ENCODE measurements at places on chromosomes 1 and 21. TPM values are rescaled to one million over a fixed set of nuclear protein-coding genes. Genes with fewer than 3 reads are reported as not detected.
A peak's percentile ranks its signal among the peaks of the same experiment; 100 is the strongest.

DNA sequence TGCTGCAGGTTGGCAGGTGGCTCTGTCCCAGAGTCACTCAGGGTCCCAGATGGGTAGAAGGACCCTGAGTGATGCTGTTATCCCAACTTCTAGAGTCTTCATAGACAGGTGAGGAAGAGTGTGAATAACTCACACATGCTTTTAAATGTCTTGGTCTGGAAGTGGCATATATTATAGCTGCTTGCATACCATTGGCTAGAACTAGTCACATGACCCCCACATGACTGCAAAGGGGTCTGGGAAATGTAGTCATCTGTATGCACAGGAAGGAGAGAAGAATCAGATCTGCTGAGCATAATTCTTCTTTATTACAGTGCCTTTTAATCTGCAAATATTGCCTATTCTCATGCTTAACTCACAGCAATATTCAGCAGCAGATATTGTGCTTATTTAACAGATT lies 28.2 kb upstream of the KLHDC7A start:
- peak; percentile 17 for DNase-seq

GRCh38 chr21:45336870-45337269 lies 49.2 kb upstream of the POFUT2 start:
- no peak for DNase-seq

GRCh38 chr1:63740432-63740831 lies 33.4 kb upstream of the ROR1 start:
- no peak for DNase-seq

HRNR gene
- polyA plus RNA-seq, result not detected

DNA sequence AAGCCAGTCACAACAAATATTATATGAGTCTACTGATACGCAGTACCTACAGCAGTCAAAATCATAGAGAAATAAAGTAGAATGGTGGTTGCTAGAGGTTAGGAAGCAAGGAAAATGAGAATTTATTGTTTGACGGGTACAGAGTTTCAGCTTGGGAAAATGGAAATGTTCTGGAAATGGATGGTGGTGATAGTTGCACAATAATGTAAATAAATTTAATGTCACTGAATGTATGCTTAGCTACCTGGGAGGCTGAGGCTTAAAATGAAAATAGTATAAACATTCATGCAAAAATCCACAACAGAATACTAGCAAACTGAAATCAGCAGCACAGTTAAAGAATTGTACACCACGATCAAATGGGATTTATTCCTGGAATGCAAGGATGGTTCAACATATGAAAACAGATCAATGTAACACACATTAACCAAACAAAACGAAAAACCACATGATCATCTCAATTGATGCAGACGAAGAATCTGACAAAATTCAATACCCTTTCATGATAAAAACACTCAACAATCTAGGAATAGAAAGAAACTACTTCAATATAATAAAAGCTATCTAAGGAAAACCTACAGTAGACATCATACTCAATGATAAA lies 10.7 kb downstream of the TUT4 start:
- no peak for DNase-seq

OR2T35 gene
- not detected for polyA plus RNA-seq

DNA sequence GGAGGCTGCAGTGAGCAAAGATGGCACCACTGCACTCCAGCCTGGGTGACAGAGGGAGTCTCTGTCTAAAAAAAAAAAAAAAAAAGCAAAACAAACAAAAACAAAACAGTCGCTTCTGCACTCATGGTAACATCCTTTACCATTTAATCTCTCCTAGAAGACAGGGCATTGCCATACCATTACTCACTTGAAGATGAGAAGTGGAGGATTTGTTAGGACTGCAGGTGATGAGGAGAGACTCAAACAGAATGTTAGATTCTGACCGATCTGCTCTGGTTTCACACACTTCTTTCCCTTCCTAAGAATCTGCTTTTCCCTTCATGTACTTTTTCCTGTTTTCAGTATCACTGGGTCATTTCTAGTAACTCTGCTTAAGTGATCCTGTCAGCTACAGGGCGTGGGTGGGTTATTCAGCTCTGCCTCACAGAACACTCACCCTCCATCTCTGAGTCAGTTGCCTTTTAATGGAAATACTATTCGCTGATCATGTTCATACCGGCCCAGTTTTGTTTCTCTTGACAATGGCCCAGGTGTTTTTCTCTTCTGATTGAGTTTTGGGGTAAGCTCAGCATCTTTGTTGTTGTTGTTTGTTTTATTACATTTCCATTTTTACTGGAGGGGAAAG lies 148.0 kb upstream of the ERG start:
- no peak for DNase-seq

SLC9C2 gene
- not detected for polyA plus RNA-seq

TMOD4 gene
- not detected for polyA plus RNA-seq

ROR1 gene
- polyA plus RNA-seq, result 1.1 TPM
